ENCODE measurements at places on chromosomes 2 and 18. TPM values are rescaled to one million over a fixed set of nuclear protein-coding genes. Genes with fewer than 3 reads are reported as not detected.

DNA sequence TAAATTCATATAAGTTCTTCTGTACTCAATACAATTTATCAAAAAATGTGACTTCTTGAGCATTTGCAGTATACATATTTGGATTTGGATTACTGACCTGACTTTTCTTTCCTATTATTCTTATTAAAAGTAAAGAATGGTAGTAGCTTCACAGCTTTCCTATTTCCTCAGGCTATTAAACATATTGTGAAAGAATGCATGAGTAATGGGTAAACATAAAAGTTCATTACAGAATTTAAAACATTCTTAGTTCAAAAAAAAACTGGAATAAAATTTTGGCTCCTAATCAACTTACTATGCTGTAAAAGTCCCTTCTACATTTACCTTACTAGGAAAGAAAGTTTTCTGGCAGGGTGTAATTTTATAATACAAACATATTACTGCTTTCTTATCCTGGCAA is 27.3 kb upstream of the C2orf66 start:
- no peak for DNase-seq

- DNase-seq: peak; percentile 65
Observed at GRCh38 chr2:241018051-241018891, 19.9 kb downstream of the SNED1 start.

- DNase-seq: no peak
Observed at GRCh38 chr2:85954590-85955458, 66.0 kb upstream of the ST3GAL5 start.

DNA sequence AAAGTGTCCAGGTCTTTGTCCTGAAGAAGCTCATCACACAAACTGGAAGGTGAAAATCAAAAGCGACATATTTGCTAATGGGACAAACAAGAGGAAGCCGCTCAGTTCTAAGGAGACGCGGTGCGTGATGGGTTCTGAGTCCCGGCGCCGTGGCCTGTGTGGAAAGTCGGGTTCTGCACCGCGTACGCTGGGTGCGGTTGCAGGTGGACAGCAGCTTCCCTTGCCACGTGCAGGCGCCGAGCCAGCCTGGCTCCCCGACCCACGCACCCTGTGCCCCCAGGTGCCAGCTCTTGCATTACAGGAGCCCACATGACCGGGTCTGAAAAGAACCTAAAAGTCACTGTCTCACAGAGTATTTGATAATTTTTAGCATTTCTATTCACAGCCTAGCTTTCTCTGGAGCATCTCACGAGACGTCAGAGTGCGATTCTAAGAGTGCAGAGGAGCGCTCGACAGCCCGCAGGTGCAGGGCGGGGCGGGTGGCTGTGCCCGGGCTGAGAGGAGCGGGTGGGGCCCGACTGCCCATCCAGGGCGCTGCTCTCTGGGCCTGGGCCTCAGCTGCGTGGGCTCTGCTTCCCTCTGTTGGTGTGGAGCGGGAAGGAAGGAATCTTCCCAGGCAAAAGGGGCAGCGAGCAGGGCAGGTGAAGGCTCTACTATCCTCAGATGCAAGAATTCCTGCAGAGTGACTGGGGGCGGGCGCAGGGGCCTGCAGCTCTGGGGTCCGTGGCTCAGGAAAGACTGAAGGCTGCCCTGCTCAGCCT is 39.4 kb downstream of the MYT1L start:
- no peak for DNase-seq

The HOXD4 gene
- 0.70 TPM for total RNA-seq

The PRKAG3 gene
- total RNA-seq: 0.13 TPM

The SERPINB3 gene
- not detected for total RNA-seq

GRCh38 chr2:213162516-213163118 is 11.2 kb upstream of the IKZF2 start:
- no peak for DNase-seq

GRCh38 chr2:99776906-99777646 is 287.3 kb upstream of the REV1 start:
- no peak for DNase-seq

DNA sequence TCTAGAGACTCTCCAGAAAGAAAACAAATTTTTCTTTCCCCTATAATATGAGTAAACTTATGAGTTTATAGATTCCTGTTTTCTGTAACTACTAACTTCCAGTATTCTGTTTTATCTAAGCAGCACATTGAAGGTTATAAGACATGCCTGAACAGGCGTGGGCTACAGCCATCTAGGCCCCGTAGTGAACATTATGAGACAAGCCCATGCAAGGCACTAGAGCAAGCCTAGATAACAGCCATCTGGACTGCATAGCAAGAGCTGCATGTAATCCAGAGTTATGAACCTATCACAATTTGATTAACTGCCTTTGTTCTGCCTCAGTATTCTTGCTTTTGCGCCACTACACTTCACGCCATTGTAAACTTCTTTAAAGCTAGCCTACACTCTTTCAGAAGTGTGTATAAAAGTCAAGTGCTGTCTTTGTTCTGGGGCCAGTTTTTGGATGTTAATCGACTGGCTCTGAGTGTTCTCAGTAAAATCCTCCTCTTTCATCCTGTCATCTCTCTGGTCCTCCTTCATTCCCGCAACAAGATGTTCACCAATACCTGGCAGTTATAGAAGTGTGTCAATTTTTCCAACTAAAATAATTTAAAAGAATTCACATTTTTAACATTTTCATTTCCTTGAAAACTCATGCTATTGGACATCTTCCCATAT is 3.0 kb upstream of the SULT1C3 start:
- DNase-seq: no peak

DNA sequence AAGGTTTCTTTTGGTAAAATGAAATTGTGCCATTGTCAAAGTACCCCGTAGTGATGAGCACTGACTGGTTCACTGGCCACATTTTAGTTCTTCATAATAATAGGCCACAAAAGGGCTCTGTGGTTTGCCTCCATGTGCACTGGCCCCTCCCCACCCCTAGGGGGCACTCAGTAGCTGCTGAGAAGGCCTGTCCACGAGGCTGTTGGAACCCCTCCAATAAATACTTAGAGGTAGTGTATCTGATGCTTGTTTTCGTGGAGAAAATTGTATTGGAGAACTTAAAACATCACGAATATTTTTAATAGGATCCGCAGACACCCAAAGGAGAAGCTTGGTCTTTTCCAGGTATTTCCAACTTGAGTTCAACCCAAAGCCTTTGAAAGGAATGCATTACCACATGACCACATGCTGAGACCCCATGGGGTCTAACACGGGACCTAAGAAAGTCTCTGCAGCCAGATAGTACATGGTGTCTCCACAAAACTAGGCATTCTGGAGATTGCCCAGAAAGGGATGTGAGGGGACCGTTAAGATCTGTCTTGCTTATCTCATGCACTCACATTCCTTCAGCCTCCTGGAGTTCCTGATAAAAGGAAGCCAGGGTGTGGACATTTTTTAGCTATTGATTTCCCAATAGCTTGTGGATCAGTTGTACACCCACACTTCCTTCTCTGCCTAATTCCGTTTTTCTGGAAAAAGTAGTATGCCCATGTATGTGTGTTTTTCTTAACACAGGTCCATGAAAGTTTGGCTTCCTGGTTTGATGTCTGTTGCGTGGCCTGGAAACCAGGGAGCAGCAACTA is 28.5 kb upstream of the NOSTRIN start:
- no peak for DNase-seq

DNA sequence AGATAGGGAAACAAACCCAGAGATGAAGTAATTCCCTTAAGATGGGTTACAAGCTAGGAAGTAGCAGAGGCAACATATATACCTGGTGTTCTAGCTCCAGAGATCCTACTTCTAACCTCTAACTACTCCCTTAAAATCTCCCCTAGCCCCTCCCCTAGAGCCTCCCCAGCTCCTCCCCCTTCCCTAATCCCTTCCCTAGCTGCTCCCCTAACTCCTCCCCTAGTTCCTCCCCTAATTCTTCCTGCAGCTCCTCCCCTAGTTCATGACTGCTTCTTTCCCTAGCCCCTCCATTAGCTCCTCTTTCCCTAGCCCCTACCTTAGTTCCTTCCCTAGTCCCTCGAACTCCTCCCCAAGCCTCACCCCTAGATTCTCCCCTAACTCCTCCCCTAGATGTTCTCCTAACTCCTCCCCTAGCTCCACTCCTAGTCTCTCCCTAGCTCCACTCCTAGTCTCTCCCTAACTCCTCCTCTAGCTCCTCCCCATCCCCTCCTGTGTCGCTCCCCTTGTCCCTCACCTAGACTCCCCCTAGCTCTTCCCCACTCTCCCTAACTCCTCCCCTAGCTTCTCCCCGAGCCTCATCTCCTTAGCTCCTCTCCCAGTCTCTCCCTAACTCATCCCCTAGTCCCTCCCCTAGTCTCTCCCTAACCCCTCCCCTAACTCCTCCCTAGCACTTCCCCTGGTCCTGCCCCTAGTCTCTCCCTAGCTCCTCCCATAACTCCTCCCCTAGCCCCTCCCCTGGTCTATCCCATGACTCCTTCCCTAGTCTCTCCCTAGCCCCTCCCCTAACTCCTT is 108.9 kb downstream of the CD226 start:
- no peak for DNase-seq

GRCh38 chr2:206160125-206160806 is 571 bp downstream of the EEF1B2 start:
- no peak for DNase-seq

The SULT1C2 gene
- total RNA-seq: 0.97 TPM

- DNase-seq: no peak
Observed at GRCh38 chr2:109001201-109001600, 12.2 kb upstream of the EDAR start.

- DNase-seq: no peak
Observed at GRCh38 chr18:48919547-48919946, 31.2 kb downstream of the SMAD7 start.

The GPR39 gene
- not detected for total RNA-seq

The NEB gene
- 10.9 TPM for total RNA-seq

Data from cardiac septum (tissue), 1 donor.